T-helper 1 cell (primary cell): ENCODE measurements at places on chromosomes 1 and 21.

- no peak for DNase-seq
Observed at GRCh38 chr1:231867607-231868006, 241.0 kb downstream of the DISC1 start.

DNA sequence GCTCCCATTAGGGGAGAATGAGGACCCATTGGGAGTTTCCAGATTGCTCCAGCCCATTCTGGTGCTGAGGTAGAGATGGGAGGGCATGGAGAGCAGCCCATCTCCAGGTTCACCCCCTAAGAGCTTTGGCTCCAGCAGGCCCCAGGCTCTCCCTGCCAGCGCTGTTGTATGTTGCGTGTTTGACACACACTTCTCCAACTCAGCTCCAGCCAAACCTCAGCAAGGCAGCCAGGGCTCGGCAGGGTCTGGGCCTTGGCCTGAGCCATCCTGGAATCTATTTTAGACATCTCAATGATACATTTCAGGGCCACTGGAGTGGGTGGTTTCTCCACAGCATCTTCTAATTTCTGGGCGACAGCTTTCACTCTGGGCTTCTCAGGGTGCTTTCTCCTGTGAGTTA lies 117.0 kb downstream of the NAV1 start:
- DNase-seq: no peak

DNA sequence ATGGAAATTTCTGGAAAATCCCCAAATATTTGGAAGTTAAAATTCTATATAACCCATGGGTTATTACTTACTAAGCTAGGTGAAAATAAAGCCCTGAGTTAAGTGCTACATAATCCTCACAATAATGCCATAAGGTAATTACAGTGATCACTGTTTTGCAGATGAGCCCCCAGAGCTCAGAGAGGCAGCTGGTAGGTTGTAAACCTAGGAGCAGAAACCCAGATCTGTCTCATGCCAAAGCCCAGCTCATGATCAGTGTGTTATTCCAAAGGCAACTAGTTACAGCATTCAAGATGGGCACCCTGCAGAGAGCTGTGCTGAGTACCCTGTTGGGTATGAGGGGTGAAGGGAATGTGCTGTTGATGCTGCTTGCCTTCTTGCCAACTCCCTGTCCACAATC lies 10.8 kb upstream of the MYOG start:
- no peak for DNase-seq

- no peak for DNase-seq
Observed at GRCh38 chr1:44881011-44881632, 38.1 kb upstream of the PTCH2 start.

DNA sequence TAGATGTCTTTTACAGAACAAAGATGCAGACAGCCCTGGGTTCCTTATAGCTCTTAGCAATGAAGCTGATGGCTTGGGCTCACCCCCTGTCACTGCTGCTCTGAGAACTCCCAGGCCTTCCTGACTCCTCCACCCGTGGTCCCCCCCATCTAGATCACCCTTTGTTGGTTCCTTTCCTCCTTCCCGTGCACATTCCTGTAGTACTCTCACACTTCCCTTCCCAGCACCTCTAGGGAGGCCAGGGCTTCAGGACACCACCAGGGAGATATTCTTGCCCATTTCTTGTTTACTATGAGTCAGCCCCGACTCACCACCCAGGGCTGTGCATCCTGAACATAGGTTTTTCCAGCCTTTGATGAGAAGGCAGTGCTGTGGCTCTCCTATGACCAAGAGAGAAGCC lies 14.4 kb upstream of the NOS1AP start:
- no peak for DNase-seq

- no peak for DNase-seq
Observed at GRCh38 chr1:84192681-84193080, 48.6 kb downstream of the PRKACB start.

DNA sequence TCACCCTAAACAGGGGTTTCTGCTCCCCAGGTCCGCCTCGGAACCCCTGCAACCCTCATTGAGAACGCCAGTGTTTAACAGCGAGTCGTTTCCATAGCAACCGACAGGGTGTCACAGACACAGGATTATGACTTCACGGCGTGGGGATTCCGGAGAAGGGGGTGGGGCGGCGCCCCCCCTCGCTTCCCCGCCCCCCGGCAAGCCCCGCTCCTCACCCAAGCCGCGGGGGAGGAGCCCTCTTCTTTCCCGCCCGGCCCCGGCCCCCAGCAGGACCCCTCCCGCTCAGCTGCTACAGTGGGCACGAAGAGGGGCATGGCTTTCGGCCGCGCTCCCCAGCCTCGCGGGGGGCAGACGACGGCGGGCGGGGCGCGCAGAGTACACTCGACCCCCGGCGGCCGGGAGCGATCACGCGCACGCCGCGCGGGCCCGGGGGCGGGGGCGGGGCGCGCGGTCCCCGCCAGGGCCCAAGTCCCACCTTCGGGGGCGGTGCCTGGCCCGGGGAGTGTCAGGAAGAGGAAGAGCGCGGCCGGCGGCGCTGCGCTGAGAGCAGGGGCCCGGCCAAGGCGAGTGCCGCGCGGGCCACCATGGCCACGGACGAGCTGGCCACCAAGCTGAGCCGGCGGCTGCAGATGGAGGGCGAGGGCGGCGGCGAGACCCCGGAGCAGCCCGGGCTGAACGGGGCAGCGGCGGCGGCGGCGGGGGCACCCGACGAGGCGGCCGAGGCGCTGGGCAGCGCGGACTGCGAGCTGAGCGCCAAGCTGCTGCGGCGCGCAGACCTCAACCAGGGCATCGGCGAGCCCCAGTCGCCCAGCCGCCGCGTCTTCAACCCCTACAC lies at the start of gene EFHD2:
EFHD2 (plus strand) TSS at position 501 of the 835 bp plus-strand sequence; CDS start at position 585, 84 bp downstream.
- DNase-seq: peak; percentile 85

- no peak for DNase-seq
Observed at GRCh38 chr1:38139738-38140487, 93.3 kb upstream of the POU3F1 start.

DNA sequence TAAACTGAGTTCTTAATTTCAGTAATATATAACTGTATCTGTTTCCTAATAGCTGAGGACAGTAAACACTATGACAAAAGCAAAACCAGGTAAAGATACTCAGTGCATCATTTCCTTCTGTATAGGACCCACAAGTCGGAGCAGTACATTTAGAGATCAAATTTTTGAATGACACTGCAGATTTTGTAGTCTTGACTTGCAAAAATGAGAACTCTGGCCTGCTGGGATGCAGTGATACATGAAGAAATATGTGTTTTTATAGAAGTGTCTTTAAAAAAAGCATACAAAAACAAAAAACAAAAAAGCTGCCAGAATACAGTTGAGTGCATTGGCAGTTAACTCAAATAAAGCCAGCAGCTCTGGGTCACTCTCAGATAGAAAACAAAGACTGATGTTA lies 19.0 kb downstream of the GART start:
- DNase-seq: no peak

DNA sequence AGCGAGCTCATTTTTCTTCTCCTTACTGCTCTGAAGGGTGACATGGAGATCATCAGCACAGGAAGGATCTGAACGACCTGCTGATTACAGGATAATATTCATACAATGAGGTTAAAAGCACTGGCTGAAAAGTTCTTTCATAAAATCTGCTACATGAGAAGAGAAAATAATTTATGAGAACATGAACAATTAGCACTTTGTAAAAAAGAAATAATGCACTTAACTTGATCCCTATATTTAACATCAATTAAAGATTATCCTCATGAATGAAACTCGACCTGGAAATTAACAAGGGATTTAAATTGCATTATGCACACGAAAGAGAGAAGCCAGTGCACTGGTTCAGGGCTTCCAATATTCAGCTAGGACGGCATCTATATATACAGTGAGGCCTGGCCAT lies 46.6 kb downstream of the RRAGC start:
- DNase-seq: no peak

DNA sequence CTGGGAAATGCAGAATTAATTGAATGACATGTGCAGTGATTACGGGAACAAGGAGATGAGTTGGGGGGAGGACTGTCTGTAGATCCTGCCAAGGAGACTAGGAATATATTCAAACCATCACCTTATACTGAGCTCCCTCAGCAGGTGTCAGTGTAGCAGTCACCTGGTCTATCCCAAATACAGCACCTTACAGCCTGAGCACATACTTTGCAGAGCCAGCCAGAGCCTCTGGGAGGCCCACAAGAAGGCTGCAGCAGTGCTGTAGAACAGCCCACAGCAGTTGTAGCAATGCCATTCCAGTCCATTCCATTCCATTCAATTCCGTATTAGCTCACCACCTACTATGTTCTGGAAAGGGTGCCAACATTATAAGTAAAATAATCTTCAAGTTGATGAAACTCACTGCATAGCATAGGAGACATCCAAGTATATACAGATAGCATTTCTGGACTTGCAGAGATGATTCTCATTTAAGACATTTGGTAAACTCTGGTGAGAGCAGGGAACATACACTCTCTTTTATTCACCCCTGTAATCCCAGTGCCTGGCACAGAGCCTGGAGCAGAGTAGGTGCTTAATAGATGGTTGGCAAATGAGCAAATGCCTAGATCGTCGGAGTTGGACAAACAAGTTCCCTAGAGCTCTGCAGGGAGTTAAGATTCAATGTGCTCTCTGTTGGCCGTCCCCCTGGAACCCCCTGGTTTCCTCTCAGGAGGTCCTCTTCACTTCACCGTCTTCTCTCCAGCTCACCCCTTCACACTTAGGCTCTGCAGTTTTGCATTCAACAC lies 44.7 kb downstream of the KCNC4 start:
- DNase-seq: no peak

DNA sequence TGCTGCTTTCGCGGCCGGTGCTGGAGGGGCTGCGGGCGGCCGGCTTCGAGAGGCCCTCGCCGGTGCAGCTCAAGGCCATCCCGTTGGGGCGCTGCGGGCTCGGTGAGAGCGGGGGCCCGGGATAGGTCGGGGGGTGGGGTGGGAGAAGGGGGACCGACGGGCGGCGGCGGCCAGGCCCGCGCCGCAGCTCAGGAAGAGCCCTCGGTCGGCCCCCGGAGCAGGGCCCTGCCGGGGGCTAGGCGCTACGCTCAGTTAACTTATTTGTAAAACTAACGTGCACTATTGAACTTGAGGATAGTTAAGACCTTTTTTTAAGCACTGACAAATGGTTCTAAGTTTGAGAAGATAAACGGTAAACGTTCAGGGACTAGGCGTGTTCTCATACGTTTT lies 418 bp downstream of the DDX20 start:
- DNase-seq: no peak

GRCh38 chr1:206094024-206094423 lies 23.2 kb downstream of the AVPR1B start:
- no peak for DNase-seq

DNA sequence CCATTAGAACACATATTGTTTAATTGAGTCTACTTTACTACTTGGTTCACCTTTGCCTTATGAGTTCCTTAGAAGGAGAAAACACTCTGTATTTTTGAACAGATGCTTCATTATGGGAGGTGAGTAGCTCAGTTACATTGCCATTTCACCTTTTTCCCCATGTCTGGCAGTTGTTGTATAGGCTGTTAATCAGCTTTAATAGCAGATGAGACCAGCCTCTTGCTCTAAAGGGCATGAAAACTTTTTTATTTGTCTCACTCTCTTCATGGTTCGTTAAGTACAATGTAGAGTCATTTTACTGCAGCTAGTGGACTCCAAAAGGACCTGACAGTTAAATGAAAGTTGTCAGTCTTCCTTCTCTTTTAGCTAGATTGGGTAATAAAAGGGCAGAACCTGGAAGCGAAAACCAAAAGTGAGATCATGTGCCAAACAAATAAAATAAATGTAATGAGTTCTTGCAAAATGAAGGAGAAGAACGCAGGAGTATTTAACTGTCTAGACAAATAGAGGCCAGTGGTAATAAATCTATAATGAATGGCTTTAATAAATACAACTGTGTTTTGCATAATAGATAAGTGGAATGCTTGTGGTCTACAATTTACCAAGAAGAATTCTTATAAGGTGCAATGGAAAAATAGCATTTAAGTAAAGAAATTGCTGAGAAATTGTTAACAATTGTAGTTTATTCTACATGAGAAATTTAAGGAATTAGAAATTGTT lies 180.0 kb upstream of the NEGR1 start:
- no peak for DNase-seq

GRCh38 chr1:36134505-36135329 lies 9.7 kb upstream of the COL8A2 start:
- no peak for DNase-seq

- DNase-seq: no peak
Observed at GRCh38 chr1:67647036-67647798, 37.8 kb upstream of the GADD45A start.

- DNase-seq: no peak
Observed at GRCh38 chr1:246020211-246020954, 486.7 kb downstream of the SMYD3 start.

GRCh38 chr1:18434041-18434440 lies 46.7 kb upstream of the KLHDC7A start:
- no peak for DNase-seq

DNA sequence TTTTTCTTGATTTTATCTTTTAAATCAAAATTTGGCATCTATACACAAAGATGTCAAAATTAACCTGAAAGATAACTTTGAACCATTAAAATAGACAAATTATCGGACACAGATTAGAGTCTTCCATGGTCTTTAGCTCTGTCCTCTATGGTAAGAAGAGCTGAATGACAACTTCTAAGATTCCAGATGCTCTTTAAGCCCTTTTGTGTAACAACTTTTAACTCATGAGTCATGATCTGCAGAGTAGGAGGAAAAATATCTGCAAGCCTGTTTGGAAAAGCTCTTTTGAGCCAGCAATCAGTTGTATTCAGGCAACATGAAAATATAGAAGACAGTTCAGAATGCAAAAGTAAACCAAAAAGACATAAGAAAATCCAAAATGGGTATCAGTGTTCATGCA lies 37.8 kb downstream of the TTC13 start:
- DNase-seq: no peak

- DNase-seq: no peak
Observed at GRCh38 chr1:172135978-172136610, 284.4 kb upstream of the C1orf105 start.

DNA sequence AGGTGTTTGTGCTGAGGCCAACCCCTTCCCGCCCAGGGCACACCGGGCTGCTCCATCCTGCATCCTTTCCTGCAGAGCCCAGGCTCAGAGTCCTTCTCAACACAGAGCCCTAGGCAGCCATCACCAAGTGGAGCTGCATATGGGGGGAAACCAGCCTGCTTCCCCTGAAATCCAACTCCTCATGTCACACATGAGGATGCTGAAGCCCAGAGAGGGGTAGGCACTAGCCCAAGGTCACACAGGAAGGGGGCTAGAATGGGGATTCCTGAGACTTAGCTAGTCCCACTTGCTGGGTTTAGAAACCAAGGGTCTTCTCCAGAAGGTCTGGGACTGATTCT lies 5.5 kb upstream of the TNFRSF1B start:
- no peak for DNase-seq
